Tibial artery (tissue), 4 donors: ENCODE measurements at places on chromosomes 7 and 10.
A peak's percentile ranks its signal among the peaks of the same experiment; 100 is the strongest.

DNA sequence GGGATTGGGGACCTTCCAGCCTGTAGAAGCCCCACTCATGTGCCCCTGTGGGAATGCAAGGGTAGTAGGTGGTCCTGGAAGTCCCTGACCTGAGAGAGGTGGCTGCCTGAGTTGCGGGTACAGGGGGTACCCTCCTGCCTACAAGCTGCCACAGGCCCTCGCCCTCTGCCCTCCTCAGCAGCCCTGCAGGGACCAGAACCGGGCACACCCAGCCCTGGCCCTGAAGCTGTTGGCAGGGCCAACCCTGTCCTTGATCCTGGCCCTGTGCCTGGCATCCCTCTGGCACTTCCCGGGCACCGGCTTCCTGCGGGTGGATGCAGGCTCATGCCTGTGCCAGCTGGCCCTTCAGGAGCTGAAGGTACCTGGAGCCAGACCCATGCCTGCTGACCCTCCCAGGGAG is 54.9 kb upstream of the ELN start:
- H3K36me3 ChIP-seq: no peaks in the 10 kb centered on the region
- H3K27me3 ChIP-seq: no peaks in the 10 kb centered on the region
- peak; percentile 18 for DNase-seq

DNA sequence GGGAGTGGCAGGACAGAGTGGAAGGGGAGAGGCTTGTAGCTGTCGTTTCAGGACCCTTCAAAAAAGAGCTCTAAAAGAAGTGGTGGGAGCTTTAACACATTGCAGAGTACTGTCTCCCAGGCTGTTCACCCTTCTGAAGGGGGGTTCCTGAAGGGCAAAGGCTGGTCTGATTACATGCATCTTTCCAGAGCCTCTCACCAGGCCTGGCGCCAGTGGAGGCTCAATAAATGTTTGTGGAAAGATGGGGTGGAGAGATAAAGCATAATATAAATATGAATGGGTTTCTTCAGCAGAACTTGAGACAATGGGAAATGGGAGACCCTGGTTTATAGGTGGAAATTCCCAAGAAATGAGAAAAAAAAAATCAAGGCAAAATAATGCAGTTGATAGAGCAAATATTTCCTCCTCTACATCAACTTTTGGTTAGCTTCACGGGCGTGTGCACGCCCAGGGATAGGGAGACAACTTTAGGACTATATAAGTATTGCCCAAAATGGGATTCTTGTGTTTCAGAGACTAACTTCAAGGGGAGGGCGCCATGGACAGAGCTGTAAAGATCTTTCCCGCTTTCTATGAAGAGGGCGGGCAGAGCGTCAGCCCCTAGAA is 613 bp upstream of the BUB3 start:
- no peak for DNase-seq
- H3K4me1 ChIP-seq: peaks cover 35% of the 10 kb centered on the region
- H3K27ac ChIP-seq: no peak overlapping the region
- peaks cover 13% of the 10 kb centered on the region for H3K36me3 ChIP-seq
- H3K27me3 ChIP-seq: no peaks in the 10 kb centered on the region

- DNase-seq: no peak
- H3K27ac ChIP-seq: no peak overlapping the region
- no peaks in the 10 kb centered on the region for H3K4me1 ChIP-seq
- peak overlapping the region; percentile 22 for H3K4me3 ChIP-seq
These were observed 252.7 kb upstream of the MBL2 start for GRCh38 chr10:53025172-53025711.

DNA sequence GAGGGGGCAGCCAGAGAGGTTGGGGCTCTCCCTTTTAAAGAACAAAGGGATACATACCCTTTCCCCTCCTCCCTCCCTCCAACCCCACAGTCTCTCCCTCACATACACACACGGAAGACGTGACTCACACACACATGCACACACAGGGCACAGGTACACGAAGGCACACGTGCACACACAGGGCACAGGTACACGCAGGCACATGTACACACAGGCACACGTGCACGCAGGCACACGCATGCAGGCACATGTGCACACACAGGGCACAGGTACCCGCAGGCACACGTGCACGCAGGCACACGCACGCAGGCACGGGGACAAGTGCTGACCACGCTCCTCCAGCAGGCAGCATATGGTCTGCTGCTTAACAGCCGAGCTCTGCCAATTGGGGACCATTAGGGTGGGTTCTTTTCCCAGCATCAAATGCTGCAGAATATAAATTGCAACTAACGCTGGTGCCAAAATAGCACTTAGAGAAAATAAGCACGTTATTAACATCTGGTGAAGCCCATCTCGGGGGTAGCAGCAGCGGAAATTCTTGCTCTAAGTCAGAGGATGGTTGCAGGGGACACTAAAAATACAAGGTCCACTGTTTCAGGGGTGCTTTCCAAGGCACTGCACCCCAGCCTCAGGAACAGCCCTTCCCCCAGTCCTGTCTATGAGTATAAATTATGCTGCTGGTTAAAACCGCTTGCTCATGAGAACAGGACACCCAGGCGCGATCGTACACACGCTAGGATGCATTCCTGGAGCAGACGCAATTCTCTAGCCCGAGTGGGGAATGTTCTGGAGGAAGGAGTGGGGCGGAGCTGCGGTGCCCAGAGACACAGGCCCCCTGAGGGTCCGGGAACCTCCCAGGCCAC is 55.2 kb upstream of the TNRC18 start:
- no peaks in the 10 kb centered on the region for H3K27me3 ChIP-seq
- peaks cover 14% of the 10 kb centered on the region for H3K4me1 ChIP-seq
- DNase-seq: no peak
- H3K4me3 ChIP-seq: peak overlapping the region; percentile 53

- no peaks in the 10 kb centered on the region for H3K36me3 ChIP-seq
- peak overlapping the region; percentile 20 for H3K4me3 ChIP-seq
- H3K4me1 ChIP-seq: peaks cover 91% of the 10 kb centered on the region
- DNase-seq: peak; percentile 61
- H3K27ac ChIP-seq: peak overlapping the region; percentile 46
- H3K27me3 ChIP-seq: no peaks in the 10 kb centered on the region
These were observed 96.7 kb downstream of the ZRANB1 start for GRCh38 chr10:125038637-125039036.

- no peak overlapping the region for H3K27ac ChIP-seq
- no peaks in the 10 kb centered on the region for H3K4me1 ChIP-seq
- no peaks in the 10 kb centered on the region for H3K27me3 ChIP-seq
- H3K36me3 ChIP-seq: no peaks in the 10 kb centered on the region
- H3K4me3 ChIP-seq: no peak overlapping the region
These were observed 132.9 kb downstream of the MBL2 start for GRCh38 chr10:52639652-52640051.

- no peaks in the 10 kb centered on the region for H3K36me3 ChIP-seq
- H3K4me3 ChIP-seq: no peak overlapping the region
- H3K27ac ChIP-seq: no peak overlapping the region
- H3K27me3 ChIP-seq: no peaks in the 10 kb centered on the region
- H3K4me1 ChIP-seq: peaks cover 33% of the 10 kb centered on the region
These were observed 10.2 kb upstream of the EPC1 start for GRCh38 chr10:32357056-32357735.

- peaks cover 6% of the 10 kb centered on the region for H3K4me1 ChIP-seq
- no peaks in the 10 kb centered on the region for H3K36me3 ChIP-seq
- H3K4me3 ChIP-seq: no peak overlapping the region
- no peak for DNase-seq
These were observed 46.2 kb upstream of the COMTD1 start for GRCh38 chr10:75281974-75282373.

GRCh38 chr10:22615819-22616499 is 98.4 kb downstream of the PIP4K2A start:
- H3K27me3 ChIP-seq: no peaks in the 10 kb centered on the region
- no peaks in the 10 kb centered on the region for H3K36me3 ChIP-seq
- DNase-seq: no peak
- peaks cover 17% of the 10 kb centered on the region for H3K4me1 ChIP-seq
- no peak overlapping the region for H3K27ac ChIP-seq
- H3K4me3 ChIP-seq: no peak overlapping the region

DNA sequence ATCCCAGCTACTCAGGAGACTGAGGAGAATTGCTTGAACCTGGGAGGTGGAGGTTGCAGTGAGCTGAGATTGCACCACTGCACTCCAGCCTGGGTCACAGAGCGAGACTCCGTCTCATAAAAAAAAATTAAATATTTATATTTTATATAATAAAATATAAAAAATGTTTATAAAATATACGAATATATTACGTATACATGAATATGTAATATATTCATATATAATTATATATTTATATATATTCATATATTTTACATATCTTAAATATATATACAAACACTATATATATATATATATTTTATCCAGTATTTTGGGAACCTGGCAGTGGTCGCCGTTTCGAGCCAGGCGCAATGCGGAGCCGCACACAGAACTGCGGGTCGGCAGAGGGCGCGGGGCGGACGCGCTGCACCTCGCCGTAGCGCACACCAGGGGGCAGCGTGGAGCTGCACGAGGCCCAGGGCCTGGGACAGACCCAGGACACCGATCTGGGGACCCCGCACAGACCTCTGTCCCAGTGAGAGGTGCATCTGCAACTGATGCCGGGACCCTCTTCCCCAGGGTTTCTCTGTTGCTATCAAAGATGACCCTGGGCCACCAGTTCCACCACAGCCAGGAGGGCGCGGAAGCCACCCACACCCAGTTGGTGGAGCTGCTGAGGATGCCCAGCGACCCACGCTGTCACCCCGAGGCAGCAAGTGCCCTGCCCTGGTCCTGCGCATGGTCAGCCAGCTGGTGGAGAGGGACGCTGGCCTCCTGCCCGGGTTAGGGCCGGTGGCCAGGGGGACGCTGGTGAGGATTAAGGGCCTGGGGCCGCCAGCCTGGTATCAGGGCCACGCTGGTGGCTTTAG is 22.7 kb downstream of the AP5Z1 start:
- H3K27ac ChIP-seq: no peak overlapping the region
- no peak for DNase-seq
- H3K4me1 ChIP-seq: no peaks in the 10 kb centered on the region
- H3K27me3 ChIP-seq: no peaks in the 10 kb centered on the region
- H3K4me3 ChIP-seq: no peak overlapping the region
- no peaks in the 10 kb centered on the region for H3K36me3 ChIP-seq

DNA sequence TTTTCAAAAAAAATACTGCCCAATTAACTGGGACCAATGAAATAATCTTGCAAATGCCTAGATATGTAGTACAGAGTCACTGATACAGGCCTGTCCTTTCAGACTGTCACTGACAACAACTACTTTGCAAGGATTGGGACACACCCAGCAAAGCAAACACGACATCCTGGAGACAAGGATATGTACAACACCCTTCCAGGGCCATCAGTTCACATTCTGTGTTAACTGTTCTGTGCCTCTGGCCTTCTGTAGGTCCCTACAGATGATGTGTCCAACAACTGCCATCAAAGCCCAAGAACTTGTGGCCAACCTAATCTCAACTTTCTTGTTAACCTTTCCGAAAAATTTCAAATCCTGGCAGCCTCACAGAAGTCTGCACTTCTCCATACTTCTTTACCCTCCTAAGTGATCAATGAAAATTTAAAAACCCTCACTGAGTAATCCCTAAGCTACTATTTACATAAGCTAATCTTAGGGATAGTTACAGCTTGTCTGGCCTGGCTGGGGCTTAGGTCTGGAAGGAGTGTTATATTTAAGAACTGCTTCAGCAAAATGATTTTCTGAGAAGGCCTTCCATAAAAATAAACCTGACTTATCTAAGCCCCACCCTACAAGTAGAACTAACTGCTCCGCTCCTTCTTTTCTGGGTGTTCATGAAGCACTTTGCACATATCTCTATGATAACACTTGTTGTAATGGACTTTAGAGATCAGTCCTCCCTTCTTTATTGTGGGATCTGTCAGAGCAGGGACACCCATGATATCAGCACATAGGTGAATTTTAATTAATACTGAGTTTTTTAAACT is 21.0 kb downstream of the COBL start:
- H3K36me3 ChIP-seq: no peaks in the 10 kb centered on the region
- no peak overlapping the region for H3K27ac ChIP-seq
- no peak overlapping the region for H3K4me3 ChIP-seq
- no peaks in the 10 kb centered on the region for H3K4me1 ChIP-seq
- no peak for DNase-seq
- no peaks in the 10 kb centered on the region for H3K27me3 ChIP-seq

- no peak overlapping the region for H3K4me3 ChIP-seq
- no peaks in the 10 kb centered on the region for H3K36me3 ChIP-seq
- no peak for DNase-seq
- no peaks in the 10 kb centered on the region for H3K4me1 ChIP-seq
- no peaks in the 10 kb centered on the region for H3K27me3 ChIP-seq
- H3K27ac ChIP-seq: no peak overlapping the region
These were observed 60.1 kb upstream of the ELN start for GRCh38 chr7:73967832-73968290.

- no peak overlapping the region for H3K4me3 ChIP-seq
- DNase-seq: no peak
- no peaks in the 10 kb centered on the region for H3K27me3 ChIP-seq
- H3K36me3 ChIP-seq: no peaks in the 10 kb centered on the region
These were observed 1107.2 kb downstream of the NRG3 start for GRCh38 chr10:82982110-82982608.

GRCh38 chr7:43815373-43815772 is 53.9 kb downstream of the MRPS24 start:
- no peaks in the 10 kb centered on the region for H3K4me1 ChIP-seq
- H3K36me3 ChIP-seq: no peaks in the 10 kb centered on the region
- no peak overlapping the region for H3K27ac ChIP-seq

GRCh38 chr7:143426479-143427142 is 16.6 kb upstream of the TAS2R60 start:
- no peak overlapping the region for H3K4me3 ChIP-seq
- H3K27ac ChIP-seq: no peak overlapping the region
- H3K4me1 ChIP-seq: no peaks in the 10 kb centered on the region
- H3K36me3 ChIP-seq: no peaks in the 10 kb centered on the region
- no peaks in the 10 kb centered on the region for H3K27me3 ChIP-seq

- no peak overlapping the region for H3K27ac ChIP-seq
- H3K4me1 ChIP-seq: no peaks in the 10 kb centered on the region
- no peaks in the 10 kb centered on the region for H3K36me3 ChIP-seq
- no peak for DNase-seq
- H3K4me3 ChIP-seq: no peak overlapping the region
These were observed 64.6 kb downstream of the GSAP start for GRCh38 chr7:77351539-77352004.

DNA sequence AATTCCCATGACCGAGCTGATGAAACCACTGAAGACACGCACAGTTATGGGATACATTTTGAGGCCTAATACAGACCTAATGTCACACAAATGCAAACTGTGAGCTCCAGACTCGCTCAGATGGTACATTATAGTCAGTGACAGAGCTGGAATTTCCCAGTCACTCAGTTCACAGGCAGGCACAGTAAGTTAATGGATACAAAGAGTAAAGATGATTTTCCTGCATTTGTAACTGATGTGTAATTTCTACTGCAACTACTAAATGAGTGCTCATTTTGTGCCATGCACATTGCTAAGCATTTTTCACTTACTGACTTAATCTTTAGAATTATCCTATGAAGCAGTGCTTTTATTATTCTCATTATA is 56.5 kb downstream of the ENO4 start:
- H3K36me3 ChIP-seq: no peaks in the 10 kb centered on the region
- H3K27ac ChIP-seq: no peak overlapping the region
- H3K4me1 ChIP-seq: no peaks in the 10 kb centered on the region
- H3K27me3 ChIP-seq: no peaks in the 10 kb centered on the region
- H3K4me3 ChIP-seq: no peak overlapping the region
- DNase-seq: no peak

DNA sequence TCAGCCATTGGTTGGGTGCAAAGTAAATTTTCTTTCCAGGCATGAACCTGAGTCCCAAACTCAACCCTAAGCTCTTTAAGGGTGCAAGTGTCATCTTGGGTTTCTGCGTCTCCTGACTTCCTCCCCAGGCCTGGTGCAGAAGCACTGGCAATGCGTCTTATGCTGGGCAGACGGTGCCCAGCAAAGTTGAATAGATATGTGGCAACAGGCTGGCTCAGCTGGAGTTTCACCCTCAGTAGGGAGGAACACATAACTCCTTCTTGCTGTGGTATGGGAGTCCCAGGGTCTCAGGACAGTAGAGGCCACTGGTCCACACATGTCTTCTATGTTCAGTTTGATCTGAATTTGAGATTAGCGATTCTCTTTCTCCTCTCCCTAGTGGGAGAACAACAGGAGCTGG is 181.3 kb downstream of the RPS24 start:
- H3K4me3 ChIP-seq: no peak overlapping the region
- peak overlapping the region; percentile 85 for H3K27ac ChIP-seq
